Stimulated activated CD8-positive, alpha-beta memory T cell treated with anti-CD3 and anti-CD28 coated beads, Interleukin-4, amount 100 ng/mL, for 48 hours (primary cell): ENCODE measurements at places on chromosomes 16 and 17.

DNA sequence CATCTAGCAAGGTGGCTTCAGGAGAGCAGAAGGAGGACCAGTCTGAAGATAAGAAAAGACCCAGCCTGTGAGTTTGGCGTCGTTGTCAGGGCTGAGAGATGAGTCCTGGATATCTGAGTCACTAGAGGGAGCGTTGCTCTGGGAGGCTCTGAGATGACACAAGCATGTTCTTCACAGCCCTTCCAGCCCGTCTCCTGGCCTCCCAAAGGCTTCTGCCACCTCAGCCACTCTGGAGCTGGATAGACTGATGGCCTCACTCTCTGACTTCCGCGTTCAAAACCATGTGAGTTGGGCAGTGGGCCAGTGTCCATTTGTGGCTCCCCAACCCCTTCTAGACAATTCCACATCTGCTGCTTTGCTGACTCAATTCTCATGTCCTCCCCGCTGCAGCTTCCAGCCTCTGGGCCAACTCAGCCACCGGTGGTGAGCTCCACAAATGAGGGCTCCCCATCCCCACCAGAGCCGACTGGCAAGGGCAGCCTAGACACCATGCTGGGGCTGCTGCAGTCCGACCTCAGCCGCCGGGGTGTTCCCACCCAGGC is 2.3 kb downstream of the TGFB1I1 start:
- no peak for DNase-seq

GRCh38 chr16:11956558-11956957 is 8.5 kb upstream of the TNFRSF17 start:
- no peak for DNase-seq

- DNase-seq = no peak
Measured at GRCh38 chr16:3776316-3776715, 59.0 kb upstream of the TRAP1 start.

DNA sequence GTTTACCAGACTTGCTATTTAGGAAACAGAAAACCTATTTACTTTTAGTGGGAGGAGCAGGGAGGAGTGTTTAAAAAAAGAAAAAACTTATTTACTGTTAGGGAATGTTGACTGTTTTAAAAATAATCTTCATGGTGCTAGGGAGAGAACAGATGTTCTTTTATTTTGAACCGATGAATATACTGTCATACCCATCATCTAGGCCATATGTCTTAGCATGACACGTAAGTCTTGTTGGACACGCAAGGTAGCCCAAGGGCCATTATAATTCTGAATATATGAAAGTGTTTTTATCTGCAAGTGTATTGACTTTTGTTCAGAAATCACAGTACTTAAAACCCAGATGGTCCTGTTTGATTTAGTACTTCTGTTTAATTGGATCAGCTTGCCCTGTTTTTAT is 11.6 kb downstream of the WIPF2 start:
- DNase-seq = no peak

- no peak for DNase-seq
Measured at GRCh38 chr17:17612085-17613022, 20.8 kb upstream of the PEMT start.

DNA sequence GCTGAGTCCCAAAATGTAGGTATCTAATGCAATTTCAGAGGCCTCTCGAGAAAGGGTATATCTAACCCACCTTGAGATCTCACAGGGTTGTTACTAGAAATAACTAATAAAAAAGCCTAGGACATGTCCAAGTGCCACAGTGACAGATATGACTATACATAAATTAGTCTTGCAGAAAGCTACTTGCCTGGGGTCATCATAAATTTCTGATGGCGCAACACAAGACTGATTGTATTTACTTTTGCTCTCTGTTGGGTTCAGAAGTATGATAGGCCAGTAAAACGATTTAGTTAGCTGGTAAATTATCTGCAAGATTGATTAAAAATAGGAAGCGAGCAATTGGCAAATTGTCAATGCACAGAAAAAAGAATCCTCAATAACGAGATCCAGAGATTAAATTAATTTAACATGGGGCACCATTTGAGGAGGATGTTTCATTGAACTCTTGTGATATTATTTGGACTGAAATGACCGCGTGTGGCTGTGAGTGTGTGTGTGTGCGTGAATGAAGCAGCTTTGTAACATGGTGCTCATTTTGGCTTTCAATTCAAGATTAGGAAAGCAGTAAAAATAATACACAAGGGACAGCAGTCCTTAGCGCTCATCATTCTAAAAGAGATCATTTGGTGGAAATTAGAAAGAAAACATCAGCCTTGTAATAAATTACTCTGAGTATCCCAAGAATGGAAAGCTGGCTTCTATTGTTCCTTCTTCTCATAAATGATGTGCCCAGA is 157.4 kb upstream of the ZFHX3 start:
- no peak for DNase-seq

- DNase-seq = no peak
Measured at GRCh38 chr16:81492311-81492761, 47.7 kb downstream of the CMIP start.

- no peak for DNase-seq
Measured at GRCh38 chr17:60089096-60089806, 10.5 kb upstream of the HEATR6 start.

DNA sequence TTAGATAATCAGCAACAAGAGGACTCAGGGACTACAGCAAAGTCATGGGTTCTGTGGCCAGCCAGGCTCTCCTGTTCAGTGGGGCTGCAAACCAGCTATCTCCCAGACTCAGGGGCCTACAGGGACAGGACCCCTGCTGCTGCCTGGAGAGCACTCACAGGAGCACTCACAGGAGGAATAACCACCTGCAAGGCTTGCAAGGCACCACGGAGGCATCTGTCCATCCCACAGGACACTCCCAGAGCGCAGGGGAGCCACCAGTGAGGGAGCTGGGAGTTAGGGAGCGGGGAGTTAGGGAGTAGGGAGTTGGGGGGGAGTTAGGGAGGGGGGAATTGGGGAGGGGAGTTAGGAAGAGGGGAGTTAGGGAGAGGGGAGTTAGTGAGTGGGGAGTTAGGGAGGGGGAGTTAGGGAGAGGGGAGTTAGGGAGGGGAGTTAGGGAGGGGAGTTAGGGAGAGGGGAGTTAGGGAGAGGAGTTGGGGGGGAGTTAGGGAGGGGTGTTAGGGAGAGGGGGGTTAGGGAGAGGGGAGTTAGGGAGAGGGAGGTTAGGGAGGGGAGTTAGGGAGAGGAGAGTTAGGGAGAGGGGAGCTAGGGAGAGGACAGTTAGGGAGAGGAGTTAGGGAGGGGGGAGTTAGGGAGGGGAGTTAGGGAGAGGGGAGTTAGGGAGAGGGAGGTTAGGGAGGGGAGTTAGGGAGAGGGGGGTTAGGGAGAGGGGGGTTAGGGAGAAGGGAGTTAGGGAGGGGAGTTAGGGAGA is 5.7 kb downstream of the CANT1 start:
- DNase-seq = no peak

DNA sequence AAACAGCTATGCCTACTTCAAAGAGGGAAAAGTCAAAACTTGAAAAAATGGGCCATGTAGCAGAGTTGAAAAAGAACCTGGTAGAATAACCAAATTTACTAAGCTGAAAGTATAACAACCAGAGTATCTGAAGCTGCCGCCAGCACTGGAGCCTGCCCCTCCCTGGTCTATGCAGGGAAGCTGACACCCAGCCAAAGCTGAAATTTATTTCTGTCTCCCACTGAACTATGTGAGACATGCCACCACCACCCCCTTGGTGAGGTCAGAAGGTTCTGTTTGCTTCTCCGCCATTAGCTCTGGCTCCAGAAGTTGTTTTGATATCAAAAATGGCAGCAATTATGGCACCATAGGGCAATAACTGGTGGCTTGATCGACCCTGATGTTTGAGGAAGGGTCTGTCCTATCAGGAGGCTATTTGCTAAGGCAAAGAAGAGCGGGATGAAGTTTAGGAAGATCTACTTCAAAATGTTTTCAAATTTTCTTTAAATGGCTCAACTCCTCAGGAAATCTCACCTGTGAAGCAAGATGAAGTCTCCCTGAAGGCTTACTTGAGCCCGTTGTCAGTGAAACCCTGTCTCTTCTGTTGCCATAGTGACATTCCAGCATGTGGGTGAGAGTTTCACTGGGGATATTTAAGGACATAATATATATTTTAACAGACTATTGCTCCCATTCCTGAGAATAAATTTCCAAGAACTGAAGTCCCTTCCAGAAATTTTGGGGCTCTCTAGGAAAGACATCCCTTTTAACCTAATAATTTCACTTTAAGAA is 122.0 kb downstream of the COPRS start:
- no peak for DNase-seq

DNA sequence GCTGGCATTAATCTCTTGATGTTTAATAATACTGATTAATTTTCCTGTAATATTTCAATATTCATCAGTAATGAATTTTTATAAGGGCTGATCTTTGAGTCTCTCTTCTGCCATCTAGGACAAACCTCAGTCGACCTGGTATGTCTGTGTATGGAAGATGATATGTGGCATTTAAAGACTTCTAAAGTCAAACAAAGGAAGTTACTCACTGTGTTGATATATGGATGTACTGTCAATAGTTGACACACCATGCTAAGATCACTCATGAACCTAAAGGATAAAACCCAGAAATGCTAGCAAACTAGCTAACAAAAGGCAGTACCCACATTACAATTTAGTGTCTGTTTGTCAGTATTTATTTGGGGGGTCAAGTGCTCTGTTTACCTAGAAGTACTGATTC is 380.7 kb upstream of the GOT2 start:
- DNase-seq = no peak

DNA sequence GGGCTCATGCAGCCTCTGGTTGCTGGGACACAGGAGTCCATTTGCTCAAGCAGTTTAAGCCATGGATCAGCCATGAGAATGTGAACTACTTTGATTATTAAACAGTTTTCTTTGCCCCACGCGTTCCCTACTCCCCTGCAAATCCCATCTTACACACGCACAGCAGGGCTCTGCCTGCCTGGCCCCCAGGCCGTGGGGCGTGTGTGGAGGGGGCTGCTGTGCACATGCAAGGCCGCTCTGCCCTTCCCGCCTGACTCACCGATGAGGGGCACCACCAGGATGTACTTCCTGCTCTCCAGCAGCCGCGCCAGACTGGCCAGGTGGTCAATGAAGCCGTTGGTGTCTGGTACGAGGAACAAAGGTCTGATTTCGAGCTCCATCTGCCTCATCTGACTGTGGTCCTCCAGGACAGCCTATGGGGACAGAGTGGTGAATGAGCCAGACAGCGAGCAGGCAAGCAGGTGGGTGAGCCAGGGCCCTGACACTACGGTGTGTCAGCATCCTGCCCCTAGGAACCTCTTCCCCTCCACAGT is 13.7 kb downstream of the HIC1 start:
- peak; percentile 67 for DNase-seq

DNA sequence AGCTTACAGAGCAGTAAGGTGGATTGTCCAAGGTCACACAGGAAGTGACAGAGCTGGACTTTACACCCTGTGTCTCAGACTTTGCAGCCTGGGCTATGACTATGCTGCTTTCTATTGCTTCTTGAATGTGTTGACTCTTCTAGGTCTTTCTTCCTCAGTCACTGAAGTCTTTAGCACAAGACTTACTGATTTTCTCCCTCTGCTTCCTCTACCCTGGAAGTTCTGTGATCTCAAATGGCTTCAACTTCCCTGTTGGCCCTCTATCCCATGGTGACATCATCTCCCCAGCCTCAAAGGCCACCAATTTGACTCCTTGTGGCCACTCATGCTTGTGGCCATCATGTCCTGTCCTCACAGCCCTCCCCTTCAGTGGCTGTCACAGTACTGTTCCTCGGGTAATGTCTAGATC is 181.3 kb downstream of the HS3ST3A1 start:
- DNase-seq = no peak

DNA sequence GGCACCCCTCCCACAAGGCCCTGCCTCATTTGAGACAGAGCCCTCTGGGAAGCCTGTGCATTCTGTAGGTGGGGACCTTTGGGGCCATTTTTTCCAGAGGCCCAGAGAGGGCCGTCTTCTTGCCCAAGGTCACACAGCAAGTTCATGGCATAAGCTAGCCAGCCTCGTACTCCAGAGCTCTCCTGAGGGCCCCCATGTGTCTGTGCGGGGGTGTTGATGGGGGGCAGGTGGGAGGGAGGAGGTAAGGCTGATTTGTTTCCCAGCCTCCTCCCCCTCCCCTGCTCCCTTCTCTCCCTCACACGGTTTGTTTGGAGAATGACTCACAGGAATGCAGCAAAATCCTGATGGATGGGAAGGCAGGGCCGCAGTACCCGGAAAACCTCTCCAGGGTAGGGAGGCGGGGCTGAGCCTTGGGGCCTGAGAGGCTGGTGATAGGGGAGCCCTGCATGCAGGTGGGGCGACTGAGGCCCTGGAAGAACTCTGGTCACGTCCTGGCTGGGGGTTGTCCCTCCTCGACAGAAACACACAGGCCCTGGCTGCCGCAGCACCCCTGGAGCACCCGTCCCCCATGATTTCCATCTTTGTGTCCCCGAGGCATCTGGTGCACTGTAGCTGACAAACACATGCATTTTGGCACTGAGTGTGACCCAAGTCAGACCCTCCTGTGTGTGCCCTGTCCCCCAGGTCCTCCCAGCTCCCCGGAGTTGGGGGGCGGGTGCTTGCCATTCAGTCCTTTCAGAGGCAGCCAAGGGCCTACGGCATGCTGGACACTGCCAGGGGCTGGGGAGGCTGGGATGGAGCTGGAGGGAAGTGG is 29.7 kb downstream of the RAI1 start:
- no peak for DNase-seq

DNA sequence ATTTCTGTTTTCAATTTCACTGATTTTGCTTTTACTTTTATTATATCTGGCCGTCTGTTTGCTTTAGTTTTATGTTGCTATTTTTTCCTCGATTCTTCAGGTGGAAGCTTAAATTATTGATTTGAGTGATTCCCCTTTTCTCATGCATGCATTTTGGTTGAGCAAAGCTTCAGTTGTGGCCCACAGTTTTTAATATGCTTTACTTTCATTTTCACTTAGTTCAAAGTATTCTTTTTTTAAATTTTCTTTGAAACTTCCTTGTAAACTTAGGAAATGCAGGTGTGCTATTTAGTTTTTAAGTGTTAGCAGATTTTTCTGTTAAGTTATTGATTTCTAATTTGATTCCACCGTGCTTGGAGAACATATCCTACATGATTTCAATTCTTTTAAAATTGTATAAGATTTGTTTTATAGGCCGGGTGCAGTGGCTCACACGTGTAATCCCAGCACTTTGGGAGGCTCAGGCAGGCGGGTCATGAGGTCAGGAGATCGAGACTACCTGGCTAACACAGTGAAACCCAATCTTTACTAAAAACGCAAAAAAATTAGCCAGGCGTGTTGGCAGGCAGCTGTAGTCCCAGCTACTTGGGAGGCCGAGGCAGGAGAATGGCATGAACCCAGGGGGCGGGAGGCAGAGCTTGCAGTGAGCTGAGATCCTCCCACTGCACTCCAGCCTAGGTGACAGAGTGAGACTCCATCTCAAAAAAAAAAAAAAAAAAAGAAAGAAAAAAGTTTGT is 531.2 kb downstream of the KIF2B start:
- DNase-seq = no peak

DNA sequence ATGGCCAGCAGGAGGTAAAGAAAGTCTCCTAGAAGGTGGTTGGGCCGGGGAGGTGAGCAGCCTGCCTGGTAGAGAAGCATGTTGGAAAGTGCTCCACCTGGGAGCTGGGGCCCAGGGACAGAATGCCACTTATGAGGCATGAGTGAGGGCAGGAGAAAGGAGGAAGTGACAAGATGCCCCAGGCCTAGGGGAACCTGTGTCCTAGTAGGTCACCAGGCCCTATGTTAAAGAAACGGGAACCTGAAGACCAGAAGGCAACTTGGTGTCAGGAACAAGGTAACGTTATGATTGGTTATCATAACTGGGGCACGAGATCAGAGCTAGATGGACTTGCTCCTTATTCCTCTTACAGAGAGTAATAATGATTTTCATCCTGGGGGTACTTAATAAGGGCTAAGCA is 34.3 kb downstream of the PITPNC1 start:
- no peak for DNase-seq

- DNase-seq = no peak
Measured at GRCh38 chr17:74998783-74999182, 11.4 kb downstream of the CDR2L start.

GRCh38 chr17:42493319-42493718 is 34.6 kb downstream of the ATP6V0A1 start:
- DNase-seq = no peak
